BJ (cell line): ENCODE measurements at places on chromosomes 16 and 17. TPM values are rescaled to one million over a fixed set of nuclear protein-coding genes. Genes with fewer than 3 reads are reported as not detected.

DNA sequence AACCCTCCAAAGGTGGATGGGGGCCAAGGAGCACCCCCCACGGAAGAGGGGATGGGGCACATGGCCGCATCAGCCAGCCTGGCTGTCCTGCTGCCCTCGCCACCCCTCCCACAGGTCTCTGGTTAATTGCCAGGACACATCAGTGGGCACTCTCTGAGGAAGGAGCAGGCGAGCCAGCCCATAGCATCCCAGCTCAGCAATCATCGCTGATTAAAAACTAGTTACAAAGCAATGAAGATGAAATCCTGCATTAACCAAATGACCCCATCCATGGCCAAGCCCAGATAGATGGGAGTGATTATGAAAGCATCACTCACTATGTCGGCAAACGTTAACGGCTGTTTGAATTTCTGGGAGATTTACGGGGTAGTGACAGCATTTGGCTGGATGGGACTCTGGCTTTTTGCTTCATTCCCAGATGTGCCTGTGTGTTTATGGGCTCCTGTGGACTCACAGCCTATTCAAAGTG lies 45.3 kb downstream of the CCDC182 start:
- DNase-seq: no peak

AIPL1 gene
- not detected in 2 replicates for polyA plus RNA-seq

- peak; percentile 73 for DNase-seq
Observed at GRCh38 chr16:83802135-83802534, 5.6 kb upstream of the HSBP1 start.

DNA sequence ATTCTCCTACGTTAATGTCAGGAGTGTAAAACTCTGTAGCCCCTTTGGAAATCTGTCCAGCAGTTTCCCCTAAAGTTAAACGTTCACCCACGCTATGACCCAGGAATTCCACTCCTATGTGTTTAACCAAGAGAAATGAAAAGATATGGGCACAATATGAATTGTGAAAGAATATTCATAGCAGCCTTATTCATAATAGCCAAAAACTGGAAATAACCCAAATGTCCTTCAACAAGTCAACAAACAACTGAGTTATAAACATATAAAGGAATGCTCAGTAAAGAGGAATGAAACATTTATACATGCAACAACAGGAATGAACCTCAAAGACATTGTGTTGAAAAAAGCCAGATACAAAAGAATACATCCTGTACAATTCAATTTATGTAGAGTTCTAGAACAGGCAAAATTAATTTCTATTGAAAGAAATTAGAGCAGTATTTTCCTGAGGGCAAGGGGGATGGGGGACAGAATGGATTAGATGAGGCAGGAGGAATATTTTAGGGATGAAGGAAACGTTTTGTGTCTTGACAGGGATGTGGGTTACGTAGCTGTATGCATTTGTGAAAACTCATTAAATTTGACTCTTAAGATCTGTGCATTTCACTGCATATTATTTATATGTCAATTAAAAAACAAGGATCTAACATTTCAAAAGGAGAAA lies 286.7 kb upstream of the CDH5 start:
- DNase-seq: no peak

DNA sequence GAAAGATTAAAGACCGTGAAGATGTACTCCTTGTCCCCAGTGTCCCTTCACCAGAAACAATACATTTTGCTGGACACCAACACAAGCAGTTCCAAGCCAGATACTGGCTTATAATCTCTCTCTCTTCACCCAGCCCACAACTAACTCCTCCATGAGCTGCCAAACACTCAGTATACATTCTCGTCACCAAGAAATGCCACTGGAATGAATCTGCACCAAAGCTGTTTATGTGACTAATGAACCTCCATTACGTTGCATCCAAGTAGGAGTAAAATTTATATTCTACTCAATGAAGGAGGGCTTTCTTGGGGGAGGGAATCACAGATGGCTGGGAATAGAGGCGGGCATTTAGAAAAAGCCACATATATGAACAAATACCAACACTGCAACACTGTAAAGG lies 20.9 kb upstream of the SOX9 start:
- no peak for DNase-seq

- DNase-seq: no peak
Observed at GRCh38 chr17:82602986-82603710, 45.1 kb downstream of the WDR45B start.

DNA sequence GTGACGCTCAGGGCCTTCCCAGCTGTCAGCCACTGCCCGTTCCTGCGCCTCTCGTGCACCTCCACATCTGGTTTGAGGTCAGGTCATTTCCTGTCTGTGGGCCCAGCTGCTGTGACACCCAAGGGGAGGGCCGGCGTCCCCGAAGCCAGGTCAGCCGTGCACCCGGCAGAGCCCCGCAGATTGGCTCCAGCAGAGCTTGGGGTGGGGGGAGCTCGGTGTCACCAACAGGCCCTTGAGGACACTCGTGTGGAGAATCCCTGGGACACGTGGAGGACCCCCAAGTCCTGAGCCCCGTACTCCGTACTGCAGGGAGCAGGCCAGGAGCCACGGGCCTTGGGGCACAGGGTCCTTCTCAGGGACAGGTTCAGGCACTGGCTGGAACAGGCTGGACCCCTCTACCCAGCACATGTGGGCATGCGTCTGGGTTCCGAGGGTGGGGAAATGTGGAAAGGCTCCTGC lies 4.8 kb downstream of the SPATA2L start:
- DNase-seq: no peak

CPD gene
- polyA plus RNA-seq: 65.4 and 78.5 TPM in 2 replicates

KRTAP4-5 gene
- polyA plus RNA-seq: not detected in 2 replicates

NPIPB13 gene
- 0.92 and 0.93 TPM in 2 replicates for polyA plus RNA-seq

- no peak for DNase-seq
Observed at GRCh38 chr16:81266680-81267095, 28.2 kb downstream of the BCO1 start.

ALOXE3 gene
- polyA plus RNA-seq: 0.04 and 0.10 TPM in 2 replicates

MEOX1 gene
- polyA plus RNA-seq: not detected in 2 replicates
